ENCODE measurements at places on chromosomes 4 and X.

GRCh38 chrX:16155581-16156096 lies 11.6 kb upstream of the MAGEB17 start:
- DNase-seq: no peak

DNA sequence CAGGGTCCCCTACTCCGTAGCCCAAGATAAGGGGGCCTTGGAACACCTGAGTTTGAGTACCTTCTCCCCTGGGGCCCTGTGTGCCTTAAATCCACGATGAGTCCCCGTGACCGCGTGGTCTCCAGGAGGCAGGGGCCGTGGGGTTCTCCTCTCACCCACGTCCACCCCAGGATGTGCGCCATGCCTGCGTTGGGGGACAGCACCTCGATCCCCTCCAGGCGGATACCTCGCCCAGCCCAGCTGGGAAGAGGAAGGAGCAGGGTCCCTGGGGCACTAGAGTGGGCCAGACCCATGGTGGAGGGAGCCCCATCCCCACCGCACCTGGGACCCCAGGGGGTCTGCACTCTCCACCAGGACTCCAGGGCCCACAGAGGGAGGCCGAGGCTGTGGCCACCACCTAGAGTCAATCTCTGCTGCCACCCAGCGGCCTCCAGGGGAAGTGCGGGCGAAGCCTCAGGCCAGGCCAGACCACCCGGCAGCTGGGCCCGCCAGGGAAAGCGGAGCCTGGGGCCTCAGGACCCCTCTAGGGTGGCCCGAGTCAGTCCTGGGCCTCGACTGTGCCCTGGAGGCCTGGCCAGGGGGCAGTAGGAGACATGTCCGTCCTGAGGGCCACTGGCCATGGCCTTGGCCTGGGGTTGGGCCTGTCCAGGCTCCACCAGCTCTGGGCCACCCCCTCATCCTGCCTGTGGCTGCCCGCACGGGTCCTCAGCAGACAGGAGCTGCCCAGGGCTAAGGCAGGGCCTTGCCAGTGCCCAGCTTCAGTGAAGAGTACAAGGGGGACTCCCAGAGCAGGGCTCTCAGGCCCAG lies 55.0 kb downstream of the FAM53A start:
- peak; percentile 49 for DNase-seq

- no peak for DNase-seq
Measured at GRCh38 chr4:33061727-33062126, 2341.6 kb downstream of the PCDH7 start.

- DNase-seq: no peak
Measured at GRCh38 chr4:183838987-183839712, 66.0 kb upstream of the STOX2 start.

GRCh38 chr4:128571747-128572146 lies 237.8 kb upstream of the JADE1 start:
- no peak for DNase-seq

GRCh38 chr4:99504804-99505502 lies 5.9 kb upstream of the C4orf17 start:
- no peak for DNase-seq

Measured in activated CD4-positive, alpha-beta T cell treated with anti-CD3 and anti-CD28 coated beads for 24 hours (primary cell).